ENCODE measurements at places on chromosomes 7 and 10.

GRCh38 chr10:110432814-110433565 is 64.7 kb upstream of the DUSP5 start:
- no peak for DNase-seq

GRCh38 chr10:113111900-113112853 is 162.1 kb downstream of the TCF7L2 start:
- no peak for DNase-seq

- no peak for DNase-seq
These were observed 65.5 kb upstream of the NKX6-2 start for GRCh38 chr10:132851451-132851850.

DNA sequence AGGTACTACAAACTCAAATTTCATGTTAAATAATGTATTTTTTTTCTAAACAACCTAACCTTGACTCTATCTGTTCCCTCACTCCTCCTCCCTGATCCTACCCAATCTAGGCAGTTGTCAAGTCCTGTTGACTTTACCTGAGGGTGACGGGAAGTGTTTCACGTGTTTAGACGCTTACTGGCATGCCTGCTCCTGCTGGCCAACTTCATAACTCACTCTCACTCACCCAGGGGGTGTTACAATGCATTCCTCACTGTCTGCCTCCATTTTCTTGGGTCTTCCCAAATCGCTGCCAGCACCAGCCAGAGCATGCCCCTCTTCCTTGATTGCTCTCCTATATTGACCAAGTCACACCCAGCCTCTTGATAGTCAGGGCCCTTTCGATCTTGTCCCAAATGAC is 28.3 kb downstream of the CRCP start:
- no peak for DNase-seq

DNA sequence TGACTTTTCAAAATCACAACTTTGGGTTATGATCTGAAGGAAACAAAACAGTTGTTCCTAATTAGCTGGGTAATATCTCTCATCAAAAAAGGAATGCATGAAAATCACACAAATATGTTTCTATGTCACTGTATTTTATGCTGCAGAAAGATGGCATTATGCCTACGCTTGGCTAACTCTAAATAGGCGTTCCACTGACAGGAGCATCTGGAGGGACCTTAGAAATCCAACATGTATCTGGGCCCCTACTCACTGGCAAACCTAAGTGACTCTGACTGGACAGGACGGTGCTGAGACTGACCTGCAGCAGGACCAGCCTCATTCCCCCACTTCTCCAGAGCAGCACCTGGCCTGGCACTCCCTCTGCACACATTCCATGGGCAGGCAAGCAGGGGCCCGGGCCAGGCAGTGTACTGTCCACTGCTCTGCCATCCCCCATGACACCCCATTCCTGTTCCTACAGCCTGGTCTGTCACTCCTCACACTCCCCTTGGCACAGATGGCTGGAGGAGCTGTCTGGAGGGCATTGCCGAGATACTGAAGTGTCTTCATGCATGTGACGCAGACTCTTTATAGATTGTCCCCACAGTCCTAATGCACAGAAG is 2.6 kb upstream of the MYL7 start:
- DNase-seq = no peak

GRCh38 chr10:27223964-27224363 is 16.6 kb downstream of the ACBD5 start:
- peak; percentile 5 for DNase-seq

- no peak for DNase-seq
These were observed 545.1 kb upstream of the GALNT17 start for GRCh38 chr7:70586822-70587221.

DNA sequence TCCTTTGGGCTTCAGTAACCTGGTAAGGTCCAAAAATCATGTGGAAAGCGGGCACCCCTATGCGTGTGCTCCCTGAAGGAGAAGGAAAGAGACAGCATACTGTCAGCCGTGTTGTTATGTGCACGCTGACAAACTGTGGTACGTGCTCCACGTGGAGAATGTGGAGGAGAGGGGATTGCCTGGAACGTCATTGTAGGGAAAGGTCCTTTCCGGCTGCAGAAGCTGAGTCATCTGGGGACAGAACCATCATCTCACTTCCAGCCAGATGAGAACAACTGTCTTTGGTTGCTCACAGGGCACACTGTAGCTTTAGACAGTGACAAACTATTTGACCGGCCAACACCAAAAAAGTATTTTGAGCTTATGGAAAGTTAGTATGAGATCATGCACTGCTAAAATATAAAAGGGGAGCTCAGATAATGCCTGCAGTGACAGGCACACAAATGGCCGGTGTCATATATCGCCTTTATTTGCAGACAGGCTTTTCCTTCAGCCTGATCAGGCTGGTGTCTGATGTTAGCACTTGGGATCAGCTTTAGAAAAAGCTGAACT is 38.8 kb upstream of the GRB10 start:
- no peak for DNase-seq

- DNase-seq = no peak
These were observed 15.5 kb upstream of the GDI2 start for GRCh38 chr10:5828725-5829124.

GRCh38 chr7:6385909-6386560 is 61.7 kb downstream of the DAGLB start:
- DNase-seq = no peak

GRCh38 chr7:407721-408539 is 111.7 kb downstream of the PDGFA start:
- DNase-seq = no peak

Data from NCI-H1048 (cell line).